Colonic mucosa (tissue), 4 donors: ENCODE measurements at places on chromosomes 12 and 14. TPM values are rescaled to one million over a fixed set of nuclear protein-coding genes. Genes with fewer than 3 reads are reported as not detected.

RFX4 gene
- total RNA-seq: not detected

DNA sequence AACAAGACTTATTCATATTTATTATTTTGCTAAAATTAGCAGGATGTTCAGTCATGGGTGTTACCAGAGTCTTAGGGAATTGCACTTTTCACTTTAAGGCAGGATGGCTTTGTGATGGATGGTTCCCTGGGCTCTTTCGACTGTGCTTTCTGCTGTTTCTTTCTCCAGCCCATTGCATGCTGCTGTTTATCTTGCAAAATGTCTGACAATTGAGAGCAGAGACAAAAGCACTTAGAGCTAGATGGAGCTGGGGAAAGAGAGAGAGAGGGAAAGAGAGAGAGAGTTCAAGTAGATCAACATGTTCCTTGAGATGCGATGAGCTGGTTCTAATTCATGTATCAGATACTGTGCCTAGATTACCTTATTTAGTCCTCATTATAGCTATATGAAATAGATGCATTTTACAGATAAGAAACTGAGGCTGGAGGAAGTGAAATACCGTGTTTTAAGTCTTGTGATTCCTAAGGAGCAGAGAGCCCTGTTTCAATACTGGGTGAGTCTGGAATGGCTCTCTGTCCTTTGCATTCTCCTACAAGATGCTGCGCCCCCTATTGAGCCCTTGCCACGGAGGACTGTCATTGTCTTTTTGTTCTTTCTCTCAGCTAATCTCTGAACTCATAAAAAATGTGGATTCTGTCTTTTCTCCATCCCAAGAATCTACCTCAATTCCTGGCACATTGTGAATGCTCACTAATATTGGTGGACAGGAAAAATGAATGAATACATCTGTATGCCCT lies 227.9 kb downstream of the ALG10B start:
- no peaks in the 10 kb centered on the region for H3K4me1 ChIP-seq
- no peaks in the 10 kb centered on the region for H3K27me3 ChIP-seq
- H3K4me3 ChIP-seq: no peak overlapping the region
- DNase-seq: no peak
- H3K27ac ChIP-seq: no peak overlapping the region

GRCh38 chr14:54147282-54147681 lies 190.7 kb upstream of the BMP4 start:
- no peaks in the 10 kb centered on the region for H3K27me3 ChIP-seq
- no peak overlapping the region for H3K4me3 ChIP-seq
- H3K36me3 ChIP-seq: no peaks in the 10 kb centered on the region
- no peak for DNase-seq
- no peak overlapping the region for H3K27ac ChIP-seq

MGP gene
- 180 TPM for total RNA-seq

- H3K27me3 ChIP-seq: no peaks in the 10 kb centered on the region
- no peak for DNase-seq
- H3K4me1 ChIP-seq: no peaks in the 10 kb centered on the region
- H3K36me3 ChIP-seq: no peaks in the 10 kb centered on the region
- no peak overlapping the region for H3K27ac ChIP-seq
- H3K4me3 ChIP-seq: no peak overlapping the region
These were observed 127.1 kb upstream of the CPNE8 start for GRCh38 chr12:39032448-39032847.

DNA sequence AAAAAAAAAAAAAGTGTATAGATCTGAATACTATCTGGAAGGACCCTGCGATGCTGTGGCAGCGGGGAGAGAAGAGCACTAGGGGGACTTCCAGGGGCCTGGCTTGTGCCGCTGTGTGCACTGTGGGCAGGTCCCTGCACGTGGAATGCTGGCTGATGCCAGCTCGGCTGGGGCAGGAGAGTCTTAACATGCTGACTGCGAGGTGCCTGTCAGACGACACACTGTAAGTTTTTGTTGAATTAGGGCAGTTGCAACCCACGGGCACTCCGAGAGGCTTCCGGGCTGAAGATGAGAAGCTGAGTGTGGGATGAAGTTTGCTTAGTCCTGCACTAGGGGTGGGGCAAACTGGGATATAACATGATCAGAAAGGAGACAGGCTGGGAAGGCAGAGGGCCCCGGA lies 10.7 kb downstream of the GLT1D1 start:
- H3K36me3 ChIP-seq: no peaks in the 10 kb centered on the region
- H3K27me3 ChIP-seq: no peaks in the 10 kb centered on the region
- no peak for DNase-seq
- H3K4me1 ChIP-seq: no peaks in the 10 kb centered on the region
- no peak overlapping the region for H3K4me3 ChIP-seq

LRRC43 gene
- 0.57 TPM for total RNA-seq

SLCO1A2 gene
- total RNA-seq: not detected

GZMH gene
- 0.53 TPM for total RNA-seq

DNA sequence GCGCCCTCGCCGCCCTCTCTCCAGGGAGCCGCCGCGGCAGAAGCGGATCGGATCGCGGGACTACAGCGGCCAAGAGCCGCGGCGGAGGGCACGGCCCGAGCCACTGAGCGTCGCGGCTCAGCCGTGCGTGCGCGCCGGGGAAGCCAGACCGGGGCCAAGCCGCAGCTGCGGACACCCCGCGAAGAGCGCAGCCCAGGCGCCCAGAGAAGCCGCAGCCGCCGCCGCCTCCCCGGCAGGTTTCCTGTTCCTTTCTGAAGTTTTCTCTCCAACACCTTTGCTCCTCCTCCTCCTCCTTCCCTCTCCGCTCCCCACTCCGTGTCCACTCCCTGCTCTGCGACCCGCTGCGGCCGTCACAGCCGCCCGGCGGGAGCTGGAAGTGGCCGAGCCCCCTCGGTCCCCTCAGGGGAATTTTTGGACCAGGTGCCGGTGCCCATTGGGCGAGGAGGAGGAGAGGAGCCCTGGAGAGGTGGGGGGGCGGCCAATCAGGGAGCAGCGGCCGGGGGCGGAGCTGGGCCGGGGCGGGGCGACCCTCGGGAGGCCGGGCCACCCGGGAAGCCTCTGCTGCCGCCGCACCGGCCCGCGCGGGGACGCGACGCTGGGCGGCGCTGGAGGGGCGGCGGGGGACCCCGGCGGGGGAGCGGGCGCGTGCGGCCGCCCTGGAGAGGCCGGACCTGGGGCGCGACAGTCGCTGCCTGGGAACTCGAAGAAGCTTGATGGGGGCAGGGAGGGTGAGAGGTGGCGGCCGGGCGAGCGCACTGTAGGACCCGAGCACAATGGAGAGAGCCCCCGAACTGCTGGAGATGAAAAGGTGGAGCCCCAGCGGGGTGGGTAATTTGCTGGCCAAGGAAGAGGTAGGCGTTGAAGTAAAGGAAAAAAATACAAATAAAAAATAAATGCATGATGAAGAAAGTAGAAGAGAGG lies at the start of gene ITPR2:
Gene ITPR2 (minus strand): TSS at position 373 of the 921 bp plus-strand sequence. CDS start 413 bp downstream, outside the sequence.
- peak; percentile 96 for DNase-seq
- H3K4me1 ChIP-seq: peaks cover 4% of the 10 kb centered on the region
- H3K4me3 ChIP-seq: peak within 1 kb of the TSS; percentile 72
- peak within 1 kb of the TSS; percentile 94 for H3K27ac ChIP-seq

A2M gene
- total RNA-seq: 105 TPM

GRCh38 chr12:104591257-104591885 lies 134.6 kb downstream of the CHST11 start:
- H3K36me3 ChIP-seq: no peaks in the 10 kb centered on the region
- no peak overlapping the region for H3K27ac ChIP-seq
- no peak overlapping the region for H3K4me3 ChIP-seq
- no peaks in the 10 kb centered on the region for H3K4me1 ChIP-seq
- H3K27me3 ChIP-seq: no peaks in the 10 kb centered on the region

GRCh38 chr14:33711811-33712216 lies 239.1 kb downstream of the EGLN3 start:
- no peaks in the 10 kb centered on the region for H3K4me1 ChIP-seq
- DNase-seq: no peak
- no peak overlapping the region for H3K4me3 ChIP-seq
- H3K36me3 ChIP-seq: no peaks in the 10 kb centered on the region

DNA sequence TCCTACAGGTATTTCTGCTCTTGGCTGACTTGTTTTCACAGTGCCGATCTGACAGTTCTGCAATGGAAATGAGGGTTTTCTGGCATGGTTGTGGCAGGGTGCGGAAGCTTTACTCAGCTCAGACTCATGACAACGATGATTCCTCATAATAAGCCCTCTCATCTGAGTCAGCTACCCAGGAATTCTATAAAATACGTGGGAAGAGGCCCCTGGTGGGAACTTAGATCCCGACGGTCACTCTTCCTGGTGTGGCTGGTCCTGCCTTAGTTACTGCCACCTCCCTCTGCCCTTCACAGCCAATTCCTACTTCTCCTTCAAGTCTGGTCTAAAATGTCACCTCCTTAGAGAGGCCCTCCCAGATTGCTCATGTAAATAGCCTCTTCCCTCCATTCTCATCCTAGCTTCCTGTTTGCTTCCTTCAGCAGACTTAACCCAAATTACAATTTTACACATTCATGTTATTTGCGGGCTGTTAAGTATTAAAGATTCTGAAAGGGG lies 104.2 kb upstream of the MAP1LC3B2 start:
- H3K27me3 ChIP-seq: no peaks in the 10 kb centered on the region
- no peak overlapping the region for H3K4me3 ChIP-seq
- H3K36me3 ChIP-seq: no peaks in the 10 kb centered on the region
- peaks cover 13% of the 10 kb centered on the region for H3K4me1 ChIP-seq
- no peak for DNase-seq

DNA sequence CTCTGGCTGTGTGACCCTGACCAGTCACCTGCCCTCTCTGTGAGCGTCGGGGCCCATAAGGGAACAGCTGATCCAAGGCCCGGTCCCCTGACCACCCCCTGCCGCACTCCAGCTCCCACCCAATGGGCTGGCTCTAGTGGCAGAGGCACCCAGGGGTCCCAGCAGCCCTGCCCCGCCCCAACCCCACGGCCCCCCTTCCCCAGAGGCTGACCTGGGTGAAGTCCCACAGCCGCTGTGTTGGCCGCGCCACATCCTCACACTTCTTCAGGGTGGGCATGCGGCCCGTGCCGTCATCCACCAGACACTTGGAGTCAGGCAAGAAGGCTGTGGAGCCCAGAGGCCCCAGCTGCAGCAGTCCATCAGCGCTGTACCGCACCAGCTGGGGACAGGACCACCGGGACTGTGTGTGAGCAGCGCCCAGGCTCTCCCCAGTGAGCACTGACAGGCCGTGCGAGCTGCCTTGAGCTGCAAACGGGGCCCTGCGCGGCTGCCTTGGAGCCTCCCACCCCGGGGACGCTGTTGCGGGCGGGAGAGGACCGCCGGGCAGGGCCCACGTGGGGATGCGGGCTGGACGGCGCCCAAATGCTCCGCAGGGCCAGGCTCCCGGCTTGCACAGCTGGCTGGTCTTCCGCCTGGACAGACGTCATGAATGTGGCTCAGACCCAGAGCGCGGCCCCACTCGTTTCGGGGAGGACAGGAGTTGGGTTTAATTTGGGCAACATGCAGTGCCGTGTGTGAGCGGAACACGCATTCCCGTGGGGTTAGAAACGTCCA lies 53.5 kb downstream of the NOC4L start:
- DNase-seq: no peak
- H3K4me3 ChIP-seq: no peak overlapping the region
- no peak overlapping the region for H3K27ac ChIP-seq
- no peaks in the 10 kb centered on the region for H3K4me1 ChIP-seq

DNA sequence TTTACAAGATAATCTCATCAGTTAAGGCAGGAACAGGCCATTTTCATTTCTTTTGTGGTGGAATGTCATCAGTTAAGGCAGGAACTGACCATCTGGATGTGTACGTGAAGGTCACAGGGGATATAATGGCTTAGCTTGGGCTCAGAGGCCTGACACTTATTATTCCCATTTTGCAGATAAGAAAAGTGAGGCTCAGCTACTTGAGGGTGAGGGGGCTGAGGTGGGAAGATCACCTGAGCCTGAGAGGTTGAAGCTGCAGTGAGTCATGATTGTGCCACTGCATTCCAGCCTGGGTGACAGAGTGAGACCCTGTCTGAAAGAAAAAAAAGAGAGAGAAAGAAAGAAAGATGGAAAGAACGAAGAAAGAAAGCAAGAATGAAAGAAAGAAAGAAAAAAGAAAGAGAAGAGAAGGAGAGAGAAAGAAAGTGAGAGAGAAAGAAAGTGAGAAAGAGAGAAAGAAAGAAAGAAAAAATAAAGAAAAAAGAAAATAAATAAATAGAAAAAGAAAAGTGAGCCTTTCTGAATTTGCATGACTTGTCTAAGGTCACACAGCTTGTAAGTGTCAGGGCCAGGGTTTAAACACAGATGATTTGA lies 142.0 kb downstream of the TMEM30B start:
- no peaks in the 10 kb centered on the region for H3K4me1 ChIP-seq
- H3K27me3 ChIP-seq: no peaks in the 10 kb centered on the region

GRCh38 chr12:119096429-119097202 lies 82.1 kb upstream of the HSPB8 start:
- no peaks in the 10 kb centered on the region for H3K27me3 ChIP-seq
- H3K4me3 ChIP-seq: no peak overlapping the region
- no peaks in the 10 kb centered on the region for H3K36me3 ChIP-seq

GRCh38 chr14:76136476-76137110 lies 15.1 kb upstream of the GPATCH2L start:
- no peaks in the 10 kb centered on the region for H3K36me3 ChIP-seq
- H3K4me1 ChIP-seq: no peaks in the 10 kb centered on the region
- H3K27ac ChIP-seq: no peak overlapping the region
- DNase-seq: no peak

KRT75 gene
- 0.10 TPM for total RNA-seq

CACNA1C gene
- total RNA-seq: 10.2 TPM

ATG101 gene
- total RNA-seq: 44.0 TPM

GRCh38 chr14:34424488-34424887 lies 37.6 kb downstream of the SPTSSA start:
- no peak for DNase-seq
- no peaks in the 10 kb centered on the region for H3K36me3 ChIP-seq
- no peak overlapping the region for H3K4me3 ChIP-seq
- no peak overlapping the region for H3K27ac ChIP-seq
- H3K4me1 ChIP-seq: peaks cover 4% of the 10 kb centered on the region
- H3K27me3 ChIP-seq: no peaks in the 10 kb centered on the region

- no peaks in the 10 kb centered on the region for H3K27me3 ChIP-seq
- H3K4me1 ChIP-seq: no peaks in the 10 kb centered on the region
- H3K27ac ChIP-seq: no peak overlapping the region
- no peak overlapping the region for H3K4me3 ChIP-seq
- no peak for DNase-seq
These were observed 264.7 kb downstream of the APAF1 start for GRCh38 chr12:98909746-98910145.

DNA sequence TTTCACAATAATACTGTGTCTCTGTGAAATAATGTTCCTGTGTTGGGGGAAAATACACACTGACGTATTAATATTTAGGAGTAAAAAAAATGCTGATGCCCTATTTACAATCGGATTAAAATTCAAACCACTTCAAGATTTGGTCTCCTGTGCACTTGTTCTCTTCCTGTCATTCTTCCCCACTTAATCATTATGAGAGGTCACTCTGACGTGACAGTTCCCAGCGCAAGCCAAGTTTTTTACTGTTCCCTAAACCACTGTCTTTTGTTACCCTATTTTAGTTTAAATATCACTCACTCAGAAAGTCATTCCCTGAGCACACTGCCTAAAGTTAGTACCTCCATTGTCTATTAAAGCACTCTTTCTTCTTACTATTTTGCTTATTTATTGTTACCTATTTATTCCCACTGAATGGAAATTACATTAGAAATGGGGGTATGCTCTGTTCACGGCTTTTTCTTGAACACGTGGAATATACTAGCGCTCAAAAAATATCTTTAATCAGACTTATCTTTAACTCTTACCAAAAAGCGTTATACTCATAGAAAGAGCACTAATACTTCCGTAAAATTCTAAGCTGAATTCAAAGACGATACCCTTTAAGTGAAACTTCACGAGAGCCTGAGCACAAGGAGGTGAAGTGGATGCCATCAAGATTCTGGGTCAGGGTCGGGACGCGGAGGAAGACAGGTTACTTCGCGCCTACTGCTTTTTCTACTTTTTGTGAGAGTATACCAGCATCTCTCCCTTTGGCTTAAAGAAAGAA lies 670 bp upstream of the PSMA3 start:
- no peaks in the 10 kb centered on the region for H3K4me1 ChIP-seq
- no peak for DNase-seq

LRRC23 gene
- 7.3 TPM for total RNA-seq
